ENCODE measurements at places on chromosomes 12 and 14.

- peak; percentile 79 for DNase-seq
These were observed 146.3 kb downstream of the CAND1 start for GRCh38 chr12:67415473-67415872.

DNA sequence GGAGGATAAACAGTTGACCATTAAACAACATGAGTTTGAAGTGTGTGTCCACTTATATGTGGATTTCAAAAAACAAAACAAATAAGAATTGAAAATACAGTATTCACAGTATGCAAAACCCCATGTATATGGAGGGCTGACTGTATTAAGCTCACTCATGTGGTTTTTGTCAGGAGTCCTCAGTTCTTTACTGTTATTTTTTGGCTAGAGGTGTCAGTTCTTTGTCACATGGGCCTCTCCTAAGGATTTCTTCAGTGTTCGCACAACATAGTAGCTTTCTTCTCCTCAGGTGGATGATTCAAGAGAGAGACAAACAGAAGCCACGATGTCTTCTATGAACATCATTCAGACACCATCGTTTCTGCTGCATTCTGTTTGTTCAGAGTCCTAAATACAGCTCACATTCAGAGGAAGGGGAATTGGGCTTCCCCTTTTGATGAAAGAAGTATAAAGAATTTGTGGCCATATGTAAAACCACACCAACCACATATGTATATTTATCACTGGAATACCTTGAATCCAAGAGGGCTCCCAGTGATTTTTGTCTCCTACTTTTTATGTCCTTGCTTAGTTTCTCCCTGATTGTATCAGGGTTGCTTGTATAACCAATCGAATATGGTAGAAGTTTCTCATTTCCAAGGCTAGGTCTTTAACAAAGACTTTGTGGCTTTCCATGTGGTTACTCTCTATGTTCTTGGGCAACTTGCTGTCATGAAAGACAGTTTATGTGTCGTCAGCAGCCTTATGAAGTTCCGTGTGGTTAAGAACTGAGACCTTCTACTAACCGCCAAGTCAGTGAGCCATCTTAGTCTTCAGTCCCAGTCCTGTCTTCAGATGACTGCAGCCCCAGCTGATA, 18.9 kb downstream of the MNAT1 start:
- DNase-seq, result no peak

GRCh38 chr12:122402264-122402663, 20.2 kb downstream of the CLIP1 start:
- DNase-seq, result no peak

DNA sequence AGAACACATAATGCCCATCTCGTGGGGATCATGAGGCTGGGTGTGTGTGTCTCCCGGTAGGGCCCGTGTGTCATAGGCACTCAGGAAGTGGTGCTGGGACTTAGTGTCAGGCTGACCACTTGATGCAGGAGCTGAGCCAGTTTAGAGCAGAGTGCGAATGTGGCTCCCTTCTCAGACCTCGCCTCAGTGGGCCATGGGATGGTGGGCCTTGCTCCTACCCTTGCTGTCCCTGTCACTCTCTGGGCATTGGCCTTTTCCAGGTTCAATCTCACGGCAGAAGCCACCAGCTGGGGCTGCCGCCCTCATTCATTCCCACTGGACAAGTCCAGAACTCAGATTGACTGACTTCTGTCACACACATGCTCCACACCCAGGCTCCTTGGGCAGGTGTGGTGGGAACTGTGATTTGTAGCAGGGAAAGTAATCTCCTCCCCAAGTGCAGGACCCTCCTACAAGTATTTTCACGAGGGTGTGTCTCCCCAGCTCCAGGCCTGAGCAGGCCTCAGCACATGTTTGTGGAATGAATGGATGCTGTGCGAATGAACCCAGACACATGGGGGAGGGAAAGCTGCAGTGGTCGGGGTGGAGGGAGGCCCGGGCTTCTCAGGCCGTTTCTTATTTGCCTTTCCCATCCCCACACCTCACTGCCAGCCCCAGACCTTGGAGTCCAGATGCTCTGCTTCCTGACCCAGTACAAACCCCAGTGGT, 54.9 kb downstream of the BEGAIN start:
- DNase-seq, result no peak

GRCh38 chr12:102824218-102824835, 92.7 kb downstream of the PAH start:
- DNase-seq, result no peak

GRCh38 chr14:65961004-65961403, 525.2 kb upstream of the CCDC196 start:
- DNase-seq, result no peak

DNA sequence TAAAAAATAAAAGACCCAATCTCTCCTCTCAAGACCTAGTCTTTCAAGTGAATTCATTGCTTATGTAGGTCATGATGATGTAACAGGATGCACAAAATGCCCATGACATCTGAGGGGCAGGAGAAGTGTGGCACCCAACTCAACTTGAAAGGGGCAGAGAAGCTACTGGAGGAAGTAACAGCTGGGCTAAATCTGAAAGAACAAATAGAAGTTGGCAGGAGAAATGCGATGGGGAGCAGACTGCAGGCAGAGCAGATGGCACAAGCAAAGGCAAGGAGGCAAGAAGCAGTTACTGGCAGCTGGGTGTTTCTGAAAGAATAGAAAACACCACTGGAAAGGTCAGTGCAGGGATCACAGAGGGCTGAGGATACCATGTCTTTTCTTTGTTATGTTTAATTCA, 14.6 kb downstream of the SLC38A4 start:
- no peak for DNase-seq

- DNase-seq, result peak; percentile 99
These were observed at the start of gene GPHN for GRCh38 chr14:66507722-66508546. Gene GPHN, plus strand, starts transcription at chr14:66508147.

DNA sequence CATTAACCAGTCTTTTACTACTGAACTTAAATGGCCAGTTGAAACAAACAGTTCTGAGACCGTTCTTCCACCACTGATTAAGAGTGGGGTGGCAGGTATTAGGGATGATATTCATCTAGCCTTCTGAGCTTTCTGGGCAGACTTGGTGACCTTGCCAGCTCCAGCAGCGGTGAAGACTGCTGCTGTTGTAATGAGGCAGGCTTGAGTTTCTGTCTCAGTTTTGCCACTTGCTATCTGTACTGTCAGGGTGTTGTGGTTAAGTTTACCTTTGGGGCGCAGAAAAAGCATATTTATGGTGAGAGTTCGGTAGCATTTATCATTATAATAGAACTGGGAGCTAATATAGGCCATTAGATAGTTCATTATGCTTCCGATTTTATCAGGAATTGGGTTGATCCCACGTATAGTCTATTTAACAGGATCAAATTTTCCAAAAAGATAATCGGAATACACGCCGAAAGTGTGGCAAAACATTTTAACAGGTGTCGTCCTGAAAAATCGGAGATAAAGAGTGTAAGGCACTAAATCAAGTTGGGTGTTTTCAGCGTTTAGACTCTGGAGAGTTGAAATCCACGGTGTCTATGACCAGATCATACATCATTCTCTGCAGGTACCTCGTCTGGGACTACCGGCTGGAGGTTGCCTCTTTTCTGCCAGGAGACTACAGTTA, 688 bp upstream of the NECAP1 start:
- DNase-seq, result peak; percentile 92

GRCh38 chr12:69908203-69908602, 83.2 kb downstream of the MYRFL start:
- no peak for DNase-seq

DNA sequence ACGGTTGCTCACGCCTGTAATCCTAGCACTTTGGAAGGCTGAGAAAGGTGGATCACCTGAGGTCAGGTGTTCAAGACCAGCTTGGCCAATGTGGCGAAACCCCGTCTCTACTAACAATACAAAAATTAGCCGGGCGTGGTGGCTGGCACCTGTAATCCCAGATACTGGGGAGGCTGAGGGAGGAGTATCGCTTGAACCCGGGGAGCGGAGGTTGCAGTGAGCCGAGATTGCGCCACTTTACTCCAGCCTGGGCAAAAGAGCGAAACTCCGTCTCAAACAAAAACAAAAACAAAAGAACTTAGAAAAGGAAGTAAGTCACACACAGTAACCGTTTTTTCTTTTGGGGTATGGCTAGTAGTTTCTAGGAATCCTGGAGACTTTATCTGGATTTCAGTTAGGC, 1.7 kb upstream of the PALS1 start:
- DNase-seq, result no peak

GRCh38 chr12:107396991-107397390, 288.6 kb upstream of the PWP1 start:
- peak; percentile 38 for DNase-seq

- DNase-seq, result peak; percentile 19
These were observed 677 bp downstream of the C12orf75 start for GRCh38 chr12:105330931-105331804.

- no peak for DNase-seq
These were observed 23.8 kb downstream of the GLIPR1L2 start for GRCh38 chr12:75414671-75415070.

- no peak for DNase-seq
These were observed 187.9 kb downstream of the ETV6 start for GRCh38 chr12:11837216-11837934.

GRCh38 chr14:85587151-85587711, 57.3 kb downstream of the FLRT2 start:
- DNase-seq, result peak; percentile 20

DNA sequence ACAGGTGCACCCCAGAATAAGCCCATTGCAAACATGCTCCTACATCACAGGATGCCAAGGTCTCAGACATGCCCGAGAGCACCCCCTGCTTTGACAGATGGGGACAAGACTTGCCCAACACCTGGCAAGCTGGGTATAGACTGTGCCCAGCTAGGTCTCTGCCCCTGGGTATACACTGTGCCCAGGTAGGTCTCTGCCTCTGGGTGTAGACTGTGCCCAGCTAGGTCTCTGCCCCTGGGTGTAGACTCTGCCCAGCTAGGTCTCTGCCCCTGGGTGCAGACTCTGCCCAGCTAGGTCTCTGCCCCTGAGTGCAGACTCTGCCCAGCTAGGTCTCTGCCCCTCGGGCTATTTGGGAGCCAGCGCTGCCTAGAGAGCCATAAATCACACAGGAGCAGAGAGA, 85.9 kb downstream of the CCDC88C start:
- no peak for DNase-seq

DNA sequence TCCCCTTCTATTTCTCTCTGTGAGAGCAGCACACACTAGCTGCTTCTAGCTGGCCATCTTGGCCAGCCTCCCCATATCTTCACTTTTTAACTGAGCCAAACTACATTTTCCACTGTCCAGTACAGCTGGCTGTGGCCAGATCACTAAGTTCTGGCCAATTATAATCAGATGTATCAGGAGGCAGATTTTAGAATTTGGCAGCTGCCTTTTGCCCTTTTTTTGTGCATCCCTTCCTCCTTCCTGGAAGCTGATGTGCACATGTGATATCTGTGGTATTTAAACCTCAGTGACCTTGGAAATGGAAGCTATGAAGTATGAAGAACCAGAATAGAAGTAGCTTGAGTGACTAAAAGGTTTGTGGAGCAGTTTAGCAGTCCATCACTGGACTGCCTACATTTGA, 49.8 kb upstream of the ANO6 start:
- no peak for DNase-seq

- peak; percentile 99 for DNase-seq
These were observed 17.5 kb downstream of the IQSEC3 start for GRCh38 chr12:84056-84455.

- no peak for DNase-seq
These were observed 78.7 kb downstream of the PRORP start for GRCh38 chr14:35201066-35201465.

DNA sequence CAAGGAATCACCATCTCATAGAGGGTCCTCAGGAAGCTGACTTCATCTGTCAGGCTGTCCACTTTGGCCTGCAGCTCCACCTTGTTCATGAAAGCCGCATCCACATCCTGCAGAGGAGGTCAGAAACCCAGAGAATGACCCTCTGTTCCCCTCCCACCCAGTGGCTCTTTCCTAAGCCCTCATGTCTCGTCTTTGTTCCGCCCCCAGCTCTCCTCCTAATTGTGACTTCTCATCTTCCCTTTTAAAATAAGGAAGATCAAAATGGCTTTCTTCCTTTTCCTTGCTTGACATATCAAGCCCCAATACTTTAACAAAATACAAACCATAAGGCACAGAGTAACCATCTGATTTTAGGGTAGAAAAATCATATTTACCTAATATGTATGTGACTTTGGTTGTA, 4.4 kb downstream of the KRT76 start:
- DNase-seq, result no peak

GRCh38 chr12:31578632-31579031, 12.3 kb downstream of the DENND5B start:
- DNase-seq, result no peak

DNA sequence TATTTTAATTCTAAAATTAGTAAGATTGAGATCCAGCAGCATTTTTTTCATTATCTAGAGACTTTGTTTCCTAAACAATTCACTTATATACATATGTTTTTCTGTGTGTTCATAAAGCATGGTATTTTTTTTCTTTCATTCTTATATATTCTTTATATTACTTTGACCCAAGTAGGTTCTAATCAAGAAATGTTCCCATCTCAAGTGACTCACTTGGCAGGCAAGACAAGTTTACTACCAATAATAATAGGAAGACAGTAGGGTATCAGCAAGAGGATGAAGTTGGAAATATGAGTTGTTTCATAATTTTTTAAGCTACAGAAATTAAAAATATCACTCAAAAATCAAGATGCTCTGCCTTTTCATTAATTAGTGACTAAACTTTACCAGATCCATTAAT, 613.4 kb upstream of the ATP2B1 start:
- no peak for DNase-seq

Data from NCI-H2171 treated with DMSO at 0.1 percent for 48 hours (cell line).